Amygdala (tissue), 56 donors: ENCODE measurements at places on chromosomes 5 and 9.

GRCh38 chr5:96863114-96863513 is 13.2 kb upstream of the ERAP2 start:
- no peak for DNase-seq

DNA sequence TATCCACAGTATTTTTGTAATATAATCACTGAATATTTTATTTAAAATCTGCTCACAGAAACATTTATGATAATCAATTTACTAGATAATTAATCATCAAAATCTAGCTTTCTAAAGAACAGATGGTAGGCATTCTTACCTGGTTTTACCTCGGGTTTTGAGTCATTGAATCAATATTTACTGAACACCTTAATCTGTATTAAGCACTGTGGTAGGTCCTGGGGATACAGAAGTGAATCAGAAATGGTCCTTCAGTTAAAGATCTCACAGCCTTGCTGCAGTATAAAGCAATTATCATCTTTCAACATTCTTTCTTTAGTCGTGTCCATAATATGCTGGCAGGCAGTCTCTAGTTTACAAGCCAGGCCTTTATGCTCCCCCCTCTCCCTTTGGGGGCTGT is 2.0 kb upstream of the MEIKIN start:
- no peak for DNase-seq

DNA sequence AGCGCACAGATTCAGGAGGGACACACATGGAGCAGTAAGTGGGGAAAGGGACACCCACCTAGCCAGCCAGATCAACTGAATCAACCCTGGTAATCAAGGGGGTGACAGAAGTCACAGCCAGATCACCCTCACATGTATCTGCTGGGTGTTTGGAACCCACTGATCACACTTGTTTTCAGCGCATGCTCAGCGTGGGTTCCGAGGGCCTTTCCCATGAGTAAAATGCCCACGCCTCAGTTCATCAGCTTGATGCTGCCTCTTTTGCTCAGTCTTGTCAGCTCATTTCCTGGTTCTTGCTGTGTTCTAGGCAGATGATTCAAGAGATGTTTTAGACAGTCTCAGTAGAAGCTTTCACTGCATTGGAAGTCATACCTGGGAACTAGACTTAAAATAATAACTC is 123.2 kb upstream of the SLC30A5 start:
- no peak for DNase-seq

- peak; percentile 76 for DNase-seq
These were observed 683 bp upstream of the ZFAND5 start for GRCh38 chr9:72365525-72366256.

GRCh38 chr5:179776411-179776938 is 17.3 kb upstream of the LTC4S start:
- DNase-seq, result no peak
